Heart right ventricle (tissue), 16 donors: ENCODE measurements at places on chromosomes 13 and 19. TPM values are rescaled to one million over a fixed set of nuclear protein-coding genes. Genes with fewer than 3 reads are reported as not detected.

DNA sequence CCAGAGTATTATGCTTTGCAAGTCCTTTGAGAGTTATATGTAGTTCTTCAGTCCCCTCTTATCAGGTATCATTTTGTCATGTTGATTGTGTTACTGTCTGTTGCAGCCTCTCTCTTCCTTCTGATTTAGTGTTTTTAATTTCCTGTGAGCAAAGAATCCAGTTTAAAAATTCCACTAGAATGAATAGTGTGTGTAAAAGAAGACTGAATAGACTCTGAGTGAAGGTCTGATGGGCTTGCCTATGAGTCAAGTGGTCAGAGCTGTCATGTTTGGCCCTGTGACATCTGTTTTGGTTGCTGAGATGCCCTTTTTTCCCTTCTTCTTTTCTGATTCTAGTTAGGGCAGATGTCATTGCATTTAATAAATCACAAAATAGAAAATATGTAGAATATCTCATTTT is 23.3 kb upstream of the KCTD4 start:
- DNase-seq, result no peak

DNA sequence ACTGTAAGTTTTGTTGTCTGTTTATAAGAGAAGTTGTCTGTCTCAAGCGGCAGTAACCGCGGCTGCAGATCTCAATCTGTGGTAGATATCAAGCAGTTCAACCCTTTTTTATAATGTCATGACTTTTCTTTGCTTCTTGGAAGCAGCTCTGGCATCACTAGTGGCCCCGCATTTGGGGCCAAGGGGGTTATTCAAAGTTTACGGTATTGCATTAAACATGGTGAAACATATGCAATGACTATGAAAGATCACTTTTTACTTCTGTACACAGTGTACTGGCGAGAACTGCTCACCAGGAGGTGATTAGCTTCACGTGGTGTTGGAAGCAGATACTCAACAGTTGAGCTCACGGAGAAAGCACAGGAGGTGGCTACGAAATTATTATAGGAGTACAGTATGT is 4.6 kb upstream of the FFAR3 start:
- DNase-seq, result no peak

DNA sequence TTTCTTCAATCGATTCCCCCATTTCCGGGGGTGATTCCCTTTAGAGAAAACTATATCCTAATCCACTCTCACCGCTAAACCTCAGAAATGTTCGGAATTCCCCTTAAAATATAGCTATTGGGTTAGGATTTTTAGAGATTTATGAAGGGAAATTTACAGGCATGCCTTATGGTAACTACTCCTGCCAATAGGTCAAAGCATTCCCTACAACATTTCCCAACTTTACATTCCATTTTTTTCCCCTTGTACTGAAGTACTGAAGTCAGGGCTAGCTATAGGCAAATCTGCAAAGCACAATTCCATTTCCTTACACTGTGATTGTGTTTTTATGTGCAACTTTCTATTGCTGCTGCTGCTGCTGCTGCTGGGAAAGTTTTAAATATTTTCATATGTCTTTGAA is 2.1 kb downstream of the EDNRB start:
- DNase-seq, result no peak

DNA sequence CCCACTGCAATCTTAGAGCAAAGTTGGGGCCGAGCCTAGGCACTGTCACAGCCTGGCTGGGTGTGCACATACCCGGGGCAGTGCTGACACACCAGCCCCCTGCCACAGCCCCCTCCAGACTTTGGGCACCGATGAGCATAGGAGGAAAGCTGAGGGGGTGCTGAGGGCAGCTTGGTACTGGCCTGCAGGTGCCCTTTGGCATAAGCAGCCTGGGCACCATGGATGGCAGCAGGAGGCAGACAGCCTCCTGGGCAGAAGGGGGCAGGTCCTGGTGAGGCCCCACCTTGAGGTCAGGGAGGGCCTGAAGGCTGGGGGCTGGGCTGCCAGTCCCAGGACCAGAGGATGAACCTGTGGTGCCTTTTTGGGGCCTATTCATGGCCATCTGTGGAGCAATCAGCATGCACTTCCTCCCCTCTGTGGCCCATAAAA is 8.2 kb downstream of the IGFL4 start:
- no peak for DNase-seq

SLC10A2 gene
- not detected for total RNA-seq

GJA3 gene
- 17.0 TPM for total RNA-seq

DNA sequence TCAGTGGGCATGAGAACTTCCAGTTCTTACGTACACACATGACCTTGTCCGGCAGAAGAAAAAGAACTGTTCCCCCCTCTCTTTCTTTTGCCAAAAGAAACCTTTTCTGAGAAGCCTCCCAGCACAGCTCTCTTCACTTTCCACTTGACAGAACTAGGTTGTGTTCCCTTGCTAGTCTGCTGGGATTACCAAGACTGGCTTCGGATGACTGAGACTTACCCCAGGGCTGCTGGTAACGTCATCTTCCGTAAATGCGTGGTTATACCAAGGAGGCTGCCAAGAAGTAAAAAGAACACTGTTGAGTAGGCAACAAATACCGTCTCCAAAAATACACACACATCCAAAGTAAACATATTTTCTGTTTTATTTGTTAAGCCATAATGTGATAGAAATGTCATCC is 908.2 kb downstream of the EFNB2 start:
- no peak for DNase-seq
